ENCODE measurements at places on chromosomes 3 and 15.
A peak's percentile ranks its signal among the peaks of the same experiment; 100 is the strongest.

DNA sequence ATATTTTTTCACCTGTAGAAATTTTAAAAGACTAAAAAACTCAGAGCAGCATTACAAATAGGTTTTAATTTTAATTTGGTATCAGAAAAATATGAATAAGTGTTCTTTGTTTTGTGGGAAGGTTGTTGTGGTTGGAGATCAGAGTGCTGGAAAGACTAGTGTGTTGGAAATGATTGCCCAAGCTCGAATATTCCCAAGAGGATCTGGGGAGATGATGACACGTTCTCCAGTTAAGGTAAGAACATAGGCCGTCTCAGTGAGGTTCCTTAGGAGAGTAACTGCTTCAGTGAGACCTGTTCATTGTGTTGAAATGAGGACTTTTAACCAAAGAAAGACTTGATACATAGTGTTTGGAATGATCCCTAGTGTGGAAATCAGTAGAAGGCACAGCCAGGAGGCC, 44.8 kb downstream of the OPA1 start:
- DNase-seq, result no peak

GRCh38 chr3:49871531-49872153, 1.9 kb upstream of the CAMKV start:
- DNase-seq, result no peak

GRCh38 chr3:183317886-183318865, 65.1 kb downstream of the B3GNT5 start:
- DNase-seq, result no peak

GRCh38 chr3:115134648-115135347, 12.3 kb downstream of the ZBTB20 start:
- no peak for DNase-seq

- DNase-seq, result no peak
These were observed 34.5 kb downstream of the ZIC4 start for GRCh38 chr3:147371771-147372340.

- peak; percentile 79 for DNase-seq
These were observed at the start of gene CCDC39 for GRCh38 chr3:180679178-180680096. CCDC39 (minus strand) TSS chr3:180679489; CDS start chr3:180679380, 109 bp downstream.

GRCh38 chr3:14769544-14770325, 49.0 kb upstream of the FGD5 start:
- DNase-seq, result no peak

DNA sequence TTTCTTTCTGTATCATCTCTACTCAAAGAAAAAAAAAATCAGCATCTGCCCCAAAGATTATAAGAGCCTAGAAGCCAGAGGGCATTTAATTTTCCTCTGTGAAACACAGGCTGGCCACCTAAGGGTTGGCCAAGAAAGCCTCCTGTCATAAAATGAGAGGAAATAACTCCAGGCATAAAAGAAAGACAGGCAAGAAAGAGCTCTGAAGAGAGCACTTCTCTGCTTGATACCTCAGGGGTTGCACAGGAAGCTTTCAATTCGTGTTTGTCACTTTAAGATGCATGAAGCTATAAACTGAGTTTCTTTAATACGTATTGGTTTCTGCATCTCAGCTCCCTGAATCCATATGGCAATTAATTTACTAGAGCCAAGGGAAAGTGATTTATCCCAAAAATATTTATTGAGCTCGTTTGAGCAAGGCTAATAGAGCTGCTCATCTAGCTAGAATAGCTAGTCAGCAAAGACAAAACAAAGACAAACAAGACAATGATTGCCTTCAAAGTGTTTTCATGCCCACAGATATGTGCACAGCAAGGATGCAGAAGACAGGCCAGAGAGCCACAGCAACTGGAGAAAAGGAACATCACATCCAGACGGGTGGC, 35.5 kb downstream of the ATP8B4 start:
- DNase-seq, result no peak

GRCh38 chr15:99435113-99435695, 130.6 kb upstream of the MEF2A start:
- DNase-seq, result peak; percentile 21

GRCh38 chr3:58217209-58217811, 6.5 kb upstream of the DNASE1L3 start:
- peak; percentile 72 for DNase-seq

DNA sequence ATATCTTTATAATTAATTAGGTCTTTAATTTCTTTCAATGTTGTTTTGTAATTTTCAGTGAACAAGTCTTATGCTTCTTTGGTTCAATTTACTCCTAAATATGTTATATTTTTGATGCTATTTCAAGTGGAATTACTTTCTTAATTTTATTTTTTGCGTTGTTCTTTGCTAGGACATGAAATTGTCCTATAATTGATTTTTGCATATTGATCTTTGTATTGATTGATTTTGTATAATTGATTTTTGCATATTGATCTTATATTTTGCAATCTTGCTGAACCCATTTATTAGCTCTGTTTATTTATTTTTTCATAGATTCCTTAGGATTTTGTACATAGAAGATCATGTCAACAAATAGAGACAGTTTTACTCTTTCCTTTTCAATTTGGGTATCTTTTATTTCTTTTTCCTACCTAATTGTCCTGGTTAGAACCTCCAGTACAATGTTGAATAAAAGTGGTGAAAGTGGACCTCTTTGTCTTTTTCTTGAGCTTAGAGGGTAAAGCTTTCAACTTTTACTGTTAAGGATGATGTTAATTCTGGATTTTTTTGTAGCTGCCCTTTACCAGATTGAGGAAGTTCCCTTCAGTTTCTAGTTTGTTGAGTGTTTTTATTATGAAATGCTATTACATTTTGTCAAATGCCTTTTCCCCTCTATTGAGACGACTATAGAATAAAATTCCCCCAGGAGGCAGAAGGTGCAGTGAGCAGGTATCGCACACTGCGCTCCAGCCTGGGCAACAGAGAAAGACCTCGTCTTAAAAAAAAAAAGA, 36.8 kb upstream of the CCDC50 start:
- no peak for DNase-seq

DNA sequence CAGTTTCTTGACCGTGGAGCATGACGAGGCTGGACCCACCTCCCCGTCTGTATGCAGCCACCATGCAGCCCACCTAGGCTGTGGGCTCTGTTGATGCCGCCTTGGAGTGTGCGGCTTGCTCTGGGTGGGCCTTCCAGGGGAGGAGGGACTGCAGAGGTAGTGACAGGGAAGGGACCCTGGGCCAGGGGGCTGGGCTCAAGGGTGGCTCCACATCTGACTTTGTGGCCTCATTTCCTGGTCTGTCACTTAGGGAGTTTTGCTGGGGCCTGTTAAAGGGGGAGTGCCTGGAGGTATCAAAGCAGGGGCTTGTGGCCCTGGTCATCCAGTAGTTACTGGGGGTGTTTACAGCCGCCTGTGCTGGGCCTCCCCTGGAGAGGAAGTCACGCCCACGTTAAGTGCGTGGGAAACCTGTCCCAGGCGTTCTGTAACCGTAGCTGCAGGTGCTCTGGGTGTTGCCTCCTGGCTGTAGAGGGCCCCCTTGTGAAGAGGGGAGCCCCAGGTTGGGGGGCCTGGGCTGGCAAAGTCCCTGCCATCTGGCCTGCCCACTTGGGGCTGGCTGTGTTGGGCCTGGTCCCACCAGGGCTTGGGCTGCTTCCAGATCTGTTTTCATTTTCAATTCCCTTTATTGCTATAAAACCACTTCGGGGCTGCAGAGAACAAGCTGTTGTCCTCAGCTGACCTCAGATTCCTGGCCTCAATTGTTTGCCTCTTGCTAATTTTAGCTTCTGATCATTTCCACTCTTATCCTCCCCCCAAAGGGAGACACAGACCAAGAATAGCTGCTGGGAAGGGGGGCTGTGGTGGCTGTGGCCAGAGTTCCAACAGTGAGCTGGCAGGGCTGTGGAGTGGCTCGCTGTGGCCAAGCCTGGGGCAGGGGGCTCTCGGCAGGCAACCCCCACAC, 26.5 kb downstream of the KLF13 start:
- no peak for DNase-seq

DNA sequence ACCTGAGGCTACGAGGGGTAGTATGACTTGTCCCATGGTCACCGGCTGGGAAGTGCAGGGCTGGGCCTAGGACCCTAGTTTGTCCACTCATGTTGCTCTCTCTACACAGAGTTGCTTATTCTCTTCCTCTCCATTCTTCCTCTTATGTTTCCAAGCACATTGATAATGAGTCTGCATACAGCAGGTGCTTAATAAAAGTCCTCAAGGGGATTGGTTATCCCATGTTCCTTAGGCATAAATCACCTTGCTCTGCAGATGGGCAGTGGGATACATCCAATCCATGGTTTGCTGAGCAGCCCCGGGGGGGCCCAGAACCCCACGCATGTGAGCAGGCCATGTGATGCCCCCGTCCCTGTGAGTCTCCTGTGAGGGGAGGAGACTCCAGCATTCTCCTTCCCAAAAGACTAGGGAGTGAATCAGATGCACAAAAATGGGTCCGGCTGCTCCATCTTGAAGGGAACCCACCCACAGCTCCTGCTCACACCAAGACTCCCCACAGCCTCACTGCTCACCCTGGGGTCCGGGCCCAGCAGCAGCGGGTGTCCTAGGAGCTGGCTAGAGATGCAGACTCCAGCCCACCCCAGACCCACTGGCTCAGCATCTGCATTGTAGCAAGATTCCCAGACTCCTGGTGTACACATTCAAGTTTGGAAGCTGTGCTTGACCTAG, 139.9 kb downstream of the NUP210 start:
- DNase-seq, result no peak

- DNase-seq, result no peak
These were observed 21.1 kb downstream of the C3orf62 start for GRCh38 chr3:49255718-49256511.

DNA sequence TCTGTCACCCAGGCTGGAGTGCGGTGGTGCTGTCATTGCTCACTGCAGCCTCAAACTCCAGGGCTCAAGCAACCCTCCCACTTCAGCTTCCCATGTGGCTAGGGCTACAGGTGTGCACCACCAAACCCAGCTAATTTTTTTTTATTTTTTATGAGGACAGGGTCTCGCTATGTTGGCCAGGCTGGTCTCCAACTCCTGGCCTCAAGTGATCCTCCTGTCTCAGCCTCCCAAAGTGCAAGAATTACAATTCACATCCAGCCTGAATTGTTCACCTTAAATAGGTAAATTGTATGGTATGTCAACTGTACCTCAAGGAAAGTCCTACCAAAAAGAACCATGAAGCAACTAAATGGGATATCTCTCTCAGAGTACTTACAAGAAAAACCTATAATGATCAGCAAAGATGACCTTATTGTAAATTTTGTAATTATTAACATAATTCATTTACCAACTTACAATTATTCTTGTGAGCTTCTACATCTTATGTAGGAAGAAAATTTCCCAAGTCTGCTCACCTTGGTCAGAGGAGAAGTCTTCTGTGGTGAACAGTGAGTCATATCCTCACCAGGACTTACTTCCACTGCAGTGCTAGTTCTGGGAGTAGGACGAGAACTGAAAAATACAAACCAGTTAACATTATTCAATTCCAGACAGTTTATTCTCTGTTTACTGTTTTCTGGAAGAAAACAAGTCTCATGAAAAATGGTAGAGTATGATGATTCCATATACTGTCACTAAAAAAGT, 54.4 kb downstream of the ULK4 start:
- DNase-seq, result no peak

DNA sequence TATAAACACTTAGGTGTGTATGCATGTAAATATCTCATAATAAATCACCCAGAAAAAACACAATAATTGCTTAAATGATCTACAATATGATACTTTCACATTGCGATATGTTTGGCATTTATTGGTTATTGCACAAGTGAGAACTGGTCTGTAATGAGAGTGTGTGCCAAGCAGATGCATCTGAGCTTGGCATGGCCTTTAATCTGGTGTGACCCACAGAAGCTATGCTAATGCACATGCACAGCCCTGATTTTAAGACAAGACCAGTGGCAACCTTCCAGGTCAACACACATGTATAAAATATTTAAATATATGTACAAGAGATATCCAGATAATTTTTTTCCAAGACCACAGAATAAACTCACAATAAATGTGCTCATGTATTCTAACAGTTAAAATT, 42.7 kb downstream of the C2CD4A start:
- DNase-seq, result no peak

DNA sequence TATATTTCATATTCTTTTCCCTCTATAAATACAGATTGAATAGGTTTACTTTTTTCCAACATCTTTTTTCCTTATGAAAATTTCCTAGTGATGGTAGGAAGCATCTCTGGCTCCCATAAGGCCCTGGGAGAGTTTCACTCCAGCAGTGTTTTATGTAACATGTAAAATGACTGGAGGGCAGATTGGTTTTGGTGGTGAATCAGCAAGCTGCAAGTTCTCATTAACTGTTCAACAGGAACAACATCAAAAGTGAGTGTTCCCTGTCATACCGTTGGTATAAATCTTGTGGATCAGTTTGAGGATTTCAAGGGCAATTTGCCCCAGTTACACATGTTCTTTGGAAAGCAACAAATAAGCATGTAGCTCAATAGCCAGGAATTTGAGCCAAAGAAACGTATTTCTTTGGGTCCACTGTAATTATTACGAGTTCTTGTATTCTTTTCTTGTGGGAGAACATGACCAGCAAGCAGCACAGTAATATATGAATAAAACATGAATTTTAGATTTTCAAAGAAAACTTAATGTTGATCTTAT, 345.7 kb downstream of the SV2B start:
- no peak for DNase-seq
